ENCODE measurements at places on chromosomes 3 and 15.

DNA sequence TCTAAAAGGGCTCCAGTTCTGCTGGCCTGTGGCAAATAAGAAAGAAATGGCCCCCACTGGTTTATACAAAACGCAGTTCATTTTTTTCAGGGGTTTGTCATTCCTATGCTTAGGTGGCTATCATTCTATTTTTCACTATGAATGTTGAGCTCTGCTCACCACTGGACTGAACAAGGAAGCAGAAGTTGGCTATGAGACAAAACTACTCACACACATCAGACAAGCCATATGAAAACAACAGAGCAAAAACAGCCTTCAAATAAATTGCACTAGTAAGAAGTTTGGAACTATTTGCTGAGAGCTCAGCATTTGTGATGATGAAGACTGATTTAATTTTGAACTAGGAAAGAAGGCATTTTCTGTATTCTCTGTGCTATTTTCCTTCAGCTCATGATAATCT is 328.5 kb downstream of the MECOM start:
- DNase-seq, result no peak

- DNase-seq, result no peak
These were observed 109.2 kb downstream of the CD47 start for GRCh38 chr3:107981471-107982111.

DNA sequence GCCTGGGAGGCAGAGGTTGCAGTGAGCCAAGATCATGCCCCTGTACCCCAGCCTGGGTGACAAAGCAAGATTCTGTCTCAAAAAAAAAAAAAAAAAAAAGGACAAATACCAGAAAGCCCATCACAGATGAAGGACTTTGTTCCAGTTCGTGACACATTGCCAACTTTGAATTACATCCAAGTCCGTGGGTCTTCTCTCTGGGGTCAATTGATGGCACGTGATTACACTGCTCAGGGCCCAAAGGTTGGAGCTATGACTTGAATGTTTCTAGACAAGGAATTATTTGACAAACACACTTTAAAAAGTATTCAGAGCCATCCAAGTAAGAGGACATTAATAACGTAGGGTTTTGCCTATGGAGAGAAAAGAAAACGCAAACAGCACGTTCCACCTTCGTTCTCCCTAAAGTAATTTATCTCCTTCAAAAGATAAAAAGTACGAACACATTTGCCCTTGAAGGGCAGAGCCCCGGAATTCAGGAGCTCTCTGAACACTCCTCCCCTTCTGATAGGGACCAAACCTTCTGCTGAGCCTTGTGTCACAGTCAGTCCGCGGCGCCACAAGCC is 31.3 kb upstream of the ST3GAL6 start:
- peak; percentile 21 for DNase-seq

GRCh38 chr3:65412588-65412987 is 626.1 kb downstream of the MAGI1 start:
- DNase-seq, result no peak

- DNase-seq, result no peak
These were observed 16.8 kb downstream of the IL17RB start for GRCh38 chr3:53863145-53863544.

- DNase-seq, result no peak
These were observed 210.5 kb downstream of the CLSTN2 start for GRCh38 chr3:140145528-140145927.

DNA sequence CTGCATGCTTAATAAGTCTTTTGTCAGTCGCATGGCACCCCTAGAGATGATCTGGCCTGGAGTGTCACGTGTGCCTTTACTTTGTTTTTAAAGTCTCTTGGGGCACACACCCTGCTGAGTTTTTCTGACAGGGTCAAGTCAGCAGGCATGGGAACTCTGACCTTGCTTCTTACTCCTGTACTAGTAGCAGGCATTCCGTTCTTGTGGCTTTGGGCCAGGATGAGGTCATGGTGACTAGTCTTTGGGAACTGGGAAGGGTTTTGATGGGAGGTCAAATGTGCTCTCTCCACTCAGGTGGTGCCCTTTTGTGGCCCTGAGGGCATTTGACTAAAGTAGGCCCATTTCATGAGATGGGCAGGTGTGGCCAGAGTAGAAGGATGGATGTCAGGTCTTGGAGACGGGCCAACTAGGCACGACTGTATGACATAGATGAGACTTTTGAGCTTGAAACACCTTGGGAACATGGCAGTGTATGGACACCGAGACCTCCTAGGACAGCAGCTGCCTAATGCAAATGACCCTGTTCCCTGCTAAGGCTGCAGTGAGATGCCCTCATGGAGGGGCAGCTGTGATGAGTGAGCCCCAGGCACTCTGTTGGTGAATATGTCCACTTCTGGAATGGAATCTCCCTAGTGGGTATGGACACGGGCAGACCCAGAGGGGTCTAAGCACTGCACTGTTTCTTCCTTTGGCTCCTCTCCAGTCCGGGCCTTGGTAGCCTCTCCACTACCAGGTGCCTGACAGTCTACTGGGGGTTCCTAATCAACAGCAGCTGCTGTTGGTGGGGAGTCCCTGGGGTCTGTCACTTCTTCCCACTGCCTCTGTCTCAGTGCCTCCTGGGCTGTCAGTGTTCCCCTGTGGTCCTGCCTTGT is 16.4 kb downstream of the SRPRB start:
- peak; percentile 55 for DNase-seq

- no peak for DNase-seq
These were observed 47.3 kb downstream of the EIF3J start for GRCh38 chr15:44584162-44584749.

DNA sequence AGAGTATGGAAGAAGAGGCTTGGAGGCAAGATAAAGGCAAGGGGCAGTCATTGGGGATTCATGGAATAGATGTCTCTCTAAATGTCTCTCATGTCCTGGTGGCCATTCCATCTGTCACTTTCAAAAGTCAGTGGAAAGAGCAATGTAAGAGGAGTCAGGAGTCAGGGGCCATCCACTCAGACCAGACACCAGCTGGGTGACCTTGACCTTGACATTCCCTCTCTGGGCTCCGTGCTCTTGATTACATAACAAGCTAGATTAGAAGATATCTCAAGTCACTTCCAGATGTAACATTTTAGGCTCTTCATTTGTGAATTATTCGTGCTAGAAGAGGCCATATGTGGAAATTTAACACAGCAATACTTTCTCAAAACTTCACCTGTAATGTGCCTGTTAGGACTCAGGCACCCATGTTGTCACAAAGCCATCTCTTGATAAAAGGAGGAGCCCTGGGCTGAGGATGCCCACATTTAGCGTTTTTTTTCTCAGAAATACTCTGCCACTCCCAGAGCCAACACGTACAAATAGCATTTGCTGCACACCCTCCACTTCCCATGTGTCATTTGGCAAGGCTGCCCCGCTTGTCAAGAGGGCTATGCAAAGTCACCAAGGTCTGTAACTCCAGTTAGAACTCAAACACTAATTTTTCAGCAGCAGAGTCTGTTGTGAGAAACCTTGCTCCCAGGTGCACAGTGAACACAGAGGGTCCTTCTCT is 321.7 kb downstream of the RORA start:
- no peak for DNase-seq

- DNase-seq, result peak; percentile 25
These were observed 165.5 kb downstream of the NECTIN3 start for GRCh38 chr3:111236836-111237713.

DNA sequence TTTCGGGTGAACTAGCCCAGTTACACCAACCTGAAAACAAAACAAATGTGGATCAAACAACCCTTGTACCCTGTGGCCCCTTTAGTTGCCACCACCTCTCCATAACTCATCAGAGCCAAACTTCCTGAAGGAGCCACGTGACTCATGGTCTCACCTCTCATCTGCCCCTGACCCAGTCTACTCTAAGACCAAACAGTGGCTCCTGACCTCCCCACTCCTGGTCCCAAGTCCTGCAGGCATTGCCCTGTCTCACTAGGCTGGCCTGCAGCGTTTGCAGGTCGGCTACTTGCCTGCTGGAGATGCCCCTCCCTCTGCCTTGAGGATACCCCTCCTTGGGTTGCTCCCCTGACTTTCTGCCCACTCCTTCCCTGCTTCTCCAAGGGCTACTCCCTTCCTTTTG is 23.1 kb downstream of the SLC6A11 start:
- DNase-seq, result no peak

GRCh38 chr3:182315313-182315712 is 478.0 kb upstream of the ATP11B start:
- no peak for DNase-seq

DNA sequence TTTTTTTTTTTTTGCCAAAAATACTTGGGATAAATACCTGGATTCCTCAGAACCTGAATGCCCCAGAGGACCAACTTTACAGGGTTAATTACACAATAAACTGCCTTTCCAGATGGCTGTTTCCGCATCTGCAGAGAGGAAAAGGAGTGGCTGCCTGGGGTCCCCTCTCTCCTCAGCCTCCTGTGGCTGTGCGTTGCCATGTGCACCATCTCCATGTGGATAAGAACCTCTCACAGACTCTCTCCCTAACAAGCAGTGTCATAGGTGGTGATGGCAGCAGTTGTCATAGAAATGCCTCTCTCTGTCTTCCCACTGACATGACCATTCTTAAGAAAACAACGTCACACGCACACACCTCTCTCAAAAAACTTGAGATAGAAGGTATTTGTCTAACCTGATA is 179.4 kb downstream of the RPLP1 start:
- DNase-seq, result no peak

DNA sequence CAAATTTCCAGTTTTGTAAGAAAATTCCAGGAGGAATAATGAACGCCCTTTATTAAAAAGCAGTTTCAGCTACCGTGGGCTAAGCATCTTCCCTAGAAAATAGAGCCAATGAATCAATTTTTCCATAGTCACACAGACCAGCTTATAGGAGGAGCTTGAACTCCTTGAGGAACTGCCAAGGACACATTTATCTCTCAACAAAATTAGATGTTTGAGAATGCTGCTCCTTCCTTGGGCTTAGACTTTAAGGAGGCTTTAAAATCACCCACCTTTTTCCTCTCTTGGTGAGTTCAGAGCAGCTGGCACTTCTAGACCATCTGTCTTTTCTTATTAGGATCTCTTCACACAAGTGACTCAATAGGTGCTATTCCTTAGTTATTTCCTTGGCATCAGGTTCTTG is 588.0 kb downstream of the SQOR start:
- DNase-seq, result no peak

DNA sequence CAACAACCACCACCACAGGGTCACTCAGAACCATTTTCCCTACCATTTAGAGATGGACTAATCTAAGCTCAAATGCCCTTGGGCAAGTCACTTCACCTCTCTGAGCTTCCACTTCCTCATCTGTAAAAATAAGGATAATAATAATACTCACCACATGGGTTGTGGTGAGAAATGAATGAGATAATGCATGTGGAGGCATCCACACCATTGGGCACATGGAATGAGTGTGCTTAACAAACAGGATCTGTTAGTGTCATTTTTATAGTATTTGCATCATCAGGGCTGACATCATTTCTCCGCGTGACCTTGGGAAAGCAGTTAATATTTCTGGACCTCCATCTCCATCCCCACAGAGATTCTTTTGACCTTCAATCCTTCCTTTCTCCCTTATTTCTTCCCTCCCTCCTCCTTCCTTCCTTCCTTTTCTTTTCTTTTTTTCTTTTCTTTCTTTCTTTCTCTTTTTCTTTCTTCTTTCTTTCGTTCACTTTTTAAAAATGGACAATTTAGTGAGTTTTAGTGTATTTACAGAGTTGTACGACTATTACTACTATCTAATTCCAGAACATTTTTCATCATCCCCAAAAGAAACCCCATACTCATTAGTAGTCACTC is 7.7 kb upstream of the RFT1 start:
- DNase-seq, result no peak

- DNase-seq, result no peak
These were observed 25.7 kb downstream of the GPR15 start for GRCh38 chr3:98557324-98558010.

GRCh38 chr3:73094951-73095350 is 33.5 kb downstream of the EBLN2 start:
- DNase-seq, result no peak

DNA sequence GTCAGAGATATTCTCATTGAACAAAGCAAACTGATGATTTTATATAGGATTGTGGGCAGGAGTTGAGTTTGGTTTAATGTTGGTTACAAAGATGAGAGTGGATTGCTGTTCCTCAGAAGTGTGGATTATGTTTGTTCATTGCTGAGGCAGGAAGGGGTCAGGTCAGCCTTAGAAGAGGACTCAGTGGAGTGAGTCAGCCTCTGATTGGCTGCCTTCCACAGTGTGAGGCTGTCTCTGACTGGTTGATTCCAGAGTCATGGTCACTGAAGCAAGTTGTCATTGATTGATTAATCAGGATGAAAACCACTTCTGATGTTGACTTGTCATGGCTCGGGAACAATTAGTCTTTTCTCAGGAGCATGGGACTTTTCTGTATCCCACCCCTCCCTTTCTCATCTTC is 36.2 kb downstream of the KBTBD12 start:
- DNase-seq, result peak; percentile 32

DNA sequence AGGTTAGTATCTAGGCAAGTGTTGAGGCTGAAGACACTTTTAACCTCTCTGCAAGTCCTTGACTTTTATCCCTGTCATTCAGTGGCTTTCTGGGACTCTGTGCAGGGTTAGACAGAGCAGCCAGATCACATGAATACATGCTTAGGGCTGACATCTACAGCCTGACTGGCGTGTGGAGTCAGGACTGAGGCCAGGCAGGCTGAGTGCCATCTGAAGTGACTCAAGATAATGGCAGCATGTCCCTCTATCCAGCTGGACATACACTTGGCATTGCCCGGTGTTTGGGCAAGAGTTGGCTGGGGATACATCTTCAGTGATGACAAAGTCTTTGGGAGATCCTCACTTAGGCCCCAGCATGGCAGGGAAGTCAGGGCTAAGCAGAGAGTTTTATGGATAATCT is 22.4 kb downstream of the DUOX2 start:
- DNase-seq, result no peak

- DNase-seq, result no peak
These were observed 25.5 kb upstream of the TMOD3 start for GRCh38 chr15:51803965-51804364.

GRCh38 chr3:94137377-94137776 is 74.5 kb downstream of the NSUN3 start:
- DNase-seq, result peak; percentile 14

DNA sequence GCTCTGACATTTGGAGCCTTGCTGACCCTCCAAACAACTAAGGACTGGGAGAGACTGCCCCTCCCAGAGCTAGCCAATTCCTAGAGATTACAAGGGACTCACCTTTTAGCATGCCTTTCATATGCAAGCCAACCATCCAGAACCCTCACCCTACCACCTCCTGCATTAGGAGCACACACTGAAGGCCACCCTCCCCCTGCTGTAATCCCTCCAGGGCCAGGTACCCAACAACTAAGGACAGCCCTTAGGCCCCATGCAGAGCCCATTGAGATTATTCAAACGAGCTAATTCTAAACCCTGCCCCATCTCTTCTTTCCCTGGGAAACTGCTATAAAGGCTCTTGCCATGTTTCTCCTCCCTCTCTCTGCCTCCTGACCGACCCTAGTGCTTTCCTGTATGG is 352.6 kb downstream of the ERC2 start:
- no peak for DNase-seq

DNA sequence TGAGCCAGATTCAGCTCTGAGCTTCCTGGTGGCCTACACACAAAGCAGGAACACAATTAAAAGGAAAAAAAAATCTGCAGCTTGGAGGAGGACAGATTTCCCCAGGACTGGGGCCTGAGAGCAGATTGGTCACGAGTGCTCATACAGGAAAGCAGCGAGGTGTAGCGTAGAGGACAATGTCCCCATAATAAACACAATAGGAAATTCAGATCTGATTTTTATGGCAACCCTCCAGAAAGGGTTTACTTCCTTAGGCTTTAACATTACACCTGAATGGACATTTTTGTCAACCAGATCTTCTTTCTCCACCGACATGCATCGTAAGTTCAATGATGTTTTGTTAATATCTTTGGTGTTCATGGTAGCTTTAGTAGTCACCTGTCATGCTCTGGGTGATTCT is 23.3 kb downstream of the SLC6A20 start:
- DNase-seq, result no peak

GRCh38 chr3:135965506-135966270 is at the start of gene PPP2R3A:
TSS of gene PPP2R3A (plus strand) at chr3:135965728. CDS start at chr3:136001499, 35,771 bp downstream.
- DNase-seq, result peak; percentile 81

All from brain microvascular endothelial cell (primary cell).